Naive thymus-derived CD4-positive, alpha-beta T cell (primary cell): ENCODE measurements at places on chromosomes 2 and 18. TPM values are rescaled to one million over a fixed set of nuclear protein-coding genes. Genes with fewer than 3 reads are reported as not detected.

IL36RN gene
- total RNA-seq, result not detected

CTAGE1 gene
- total RNA-seq, result not detected

TEX44 gene
- not detected for total RNA-seq

RPRM gene
- 0.15 TPM in 1 of 2 replicates, not detected in the other for total RNA-seq

DNA sequence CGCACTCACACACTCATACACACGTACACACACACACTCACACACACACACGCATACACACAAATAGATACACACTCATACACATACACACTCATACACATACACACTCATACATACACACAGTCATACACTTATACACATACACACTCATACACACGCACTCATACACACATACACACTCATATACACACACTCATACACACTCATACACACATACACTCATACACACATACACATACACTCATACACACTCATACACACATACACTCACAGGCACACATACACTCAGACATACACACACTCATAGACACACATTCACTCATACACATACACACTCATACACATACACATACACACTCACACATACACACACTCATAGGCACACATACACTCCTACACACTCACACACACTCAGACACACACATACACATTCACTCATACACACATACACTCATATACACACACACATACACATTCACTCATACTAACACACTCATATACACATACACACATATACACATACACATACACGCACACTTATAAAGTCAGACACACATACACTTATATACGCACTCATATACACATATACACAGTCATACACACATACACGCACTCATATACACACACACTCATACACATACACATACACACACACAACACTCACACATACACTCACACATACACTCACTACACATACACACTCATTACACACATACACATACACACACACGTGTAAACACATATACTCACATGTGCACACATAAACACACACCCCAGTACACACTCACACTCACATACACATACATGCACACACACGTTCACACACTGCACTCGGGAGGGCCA is 28.7 kb downstream of the KCNIP3 start:
- DNase-seq, result no peak

DNA sequence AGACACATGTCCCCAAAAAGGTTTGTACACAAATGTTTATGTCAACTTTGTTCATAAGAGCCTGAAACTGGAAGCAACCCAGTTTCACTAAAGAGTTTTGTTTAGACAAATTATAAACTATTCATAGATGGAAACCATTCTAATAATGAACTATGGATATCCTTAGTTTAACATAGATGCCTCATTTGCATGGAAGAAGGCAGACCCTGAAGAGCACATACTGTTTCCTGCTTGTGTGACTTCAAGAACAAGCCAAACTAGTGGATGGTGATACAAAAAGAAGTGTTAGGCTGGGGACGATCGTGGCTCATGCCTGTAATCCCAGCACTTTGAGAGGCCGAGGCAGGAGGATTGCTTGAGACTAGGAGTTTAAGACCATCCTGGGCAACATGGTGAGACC is 48.1 kb downstream of the ACOXL start:
- no peak for DNase-seq

DNA sequence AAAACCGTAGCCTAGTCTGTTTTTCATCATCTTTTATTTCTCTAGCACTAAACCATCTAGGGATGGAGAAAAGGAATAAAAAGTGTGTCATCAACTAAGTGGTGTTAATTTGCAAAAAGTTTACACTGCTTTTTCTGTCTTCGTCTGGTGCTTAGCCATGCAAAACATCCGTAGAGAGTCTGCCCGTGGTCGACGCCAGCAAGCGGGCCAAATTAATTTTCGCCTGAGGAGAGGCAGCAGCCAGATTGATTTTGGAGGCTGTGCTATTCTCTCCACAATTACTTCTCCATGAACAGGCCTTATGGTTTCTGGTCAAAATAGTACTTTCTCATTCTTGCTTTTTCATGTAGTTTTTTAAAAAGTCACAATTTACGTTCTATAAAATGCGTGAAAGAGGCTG is 46.3 kb downstream of the TNFRSF11A start:
- no peak for DNase-seq
